ENCODE measurements at places on chromosomes 16 and 17.

DNA sequence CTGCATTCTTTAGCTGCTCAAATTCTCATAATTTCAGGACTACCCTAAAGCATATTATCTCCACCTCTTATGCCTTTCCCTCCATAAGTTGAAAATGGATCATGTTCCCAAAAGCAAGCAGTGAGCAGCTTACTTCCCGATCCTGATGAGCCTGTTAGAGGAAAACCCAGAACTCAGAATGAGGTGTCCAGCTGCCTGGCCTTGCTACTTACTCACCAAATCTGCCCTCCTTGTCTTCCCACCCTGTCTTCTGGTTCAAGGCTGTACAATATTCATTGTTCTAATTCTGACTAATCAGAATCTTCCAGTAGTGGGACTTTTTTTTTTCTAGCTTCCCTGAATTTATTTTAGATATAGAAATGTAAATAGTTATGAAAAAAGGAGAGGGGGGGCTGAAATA lies 10.8 kb downstream of the LYRM1 start:
- DNase-seq: peak; percentile 63

DNA sequence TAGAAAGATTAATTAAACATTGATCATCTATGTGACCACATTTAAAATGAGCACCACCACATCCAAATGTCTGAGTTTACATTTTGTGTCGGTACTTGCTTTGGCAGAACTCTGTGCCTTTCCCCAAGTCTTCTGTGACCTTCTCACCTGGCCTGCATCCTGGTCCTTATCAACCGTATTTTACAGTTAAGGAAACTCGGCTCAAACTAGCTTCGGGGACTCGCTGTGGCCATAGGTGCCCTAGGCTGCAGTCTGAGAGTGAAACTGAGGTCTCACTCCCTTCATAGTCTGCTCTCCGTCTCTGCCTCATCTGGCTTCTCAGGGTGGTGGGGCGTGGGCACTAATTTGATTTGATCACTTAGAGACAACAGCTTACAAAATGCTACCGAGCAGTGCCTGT lies 555.5 kb downstream of the WWOX start:
- DNase-seq: no peak

- no peak for DNase-seq
Observed at GRCh38 chr17:45888392-45888791, 6.0 kb upstream of the MAPT start.

GRCh38 chr17:80427366-80428282 lies 12.7 kb downstream of the ENDOV start:
- no peak for DNase-seq

DNA sequence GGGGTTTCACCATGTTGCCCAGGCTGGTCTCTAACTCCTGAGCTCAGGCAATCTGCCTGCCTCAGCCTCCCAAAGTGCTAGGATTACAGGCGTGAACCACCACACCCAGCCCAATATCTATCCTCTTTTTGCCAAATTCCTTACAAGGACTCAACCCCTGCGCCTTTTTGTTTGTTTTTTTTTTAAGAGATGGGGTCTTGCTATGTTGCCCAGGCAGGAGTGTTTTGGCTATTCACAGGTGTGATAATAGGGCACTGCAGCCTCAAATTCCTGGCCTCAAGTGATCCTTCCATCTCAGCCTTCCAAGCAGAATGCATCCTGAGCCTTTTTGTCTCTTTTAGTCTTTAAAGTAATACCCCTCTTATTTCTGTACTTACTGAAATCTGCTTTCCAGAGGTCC lies 17.0 kb downstream of the SP2 start:
- DNase-seq: no peak

GRCh38 chr17:58991718-58992331 lies 114.9 kb downstream of the TRIM37 start:
- peak; percentile 93 for DNase-seq

GRCh38 chr17:50680126-50680525 lies 27.6 kb downstream of the ANKRD40 start:
- DNase-seq: no peak

GRCh38 chr17:82924812-82925211 lies 85.0 kb upstream of the ZNF750 start:
- no peak for DNase-seq

DNA sequence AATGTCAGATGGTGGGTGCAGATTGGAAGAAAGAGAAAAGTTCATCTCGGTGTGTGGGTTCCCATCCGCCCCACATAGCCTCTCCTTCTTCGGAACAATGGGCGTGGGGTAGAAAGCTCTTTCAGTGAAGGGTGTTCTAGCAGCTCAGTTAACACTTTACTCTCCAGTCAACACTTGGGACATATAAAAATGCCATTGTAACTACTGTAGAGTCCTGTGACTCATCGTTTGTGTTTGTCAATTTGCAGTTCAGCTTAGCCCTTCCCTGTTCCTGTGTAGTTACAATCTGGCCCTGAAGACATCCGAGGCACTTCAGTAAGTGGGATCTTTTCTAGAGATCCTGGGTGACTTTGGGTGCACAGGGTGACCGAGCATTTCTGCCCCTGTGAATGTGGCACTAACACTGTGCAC lies 11.5 kb upstream of the CLEC18C start:
- DNase-seq: no peak

DNA sequence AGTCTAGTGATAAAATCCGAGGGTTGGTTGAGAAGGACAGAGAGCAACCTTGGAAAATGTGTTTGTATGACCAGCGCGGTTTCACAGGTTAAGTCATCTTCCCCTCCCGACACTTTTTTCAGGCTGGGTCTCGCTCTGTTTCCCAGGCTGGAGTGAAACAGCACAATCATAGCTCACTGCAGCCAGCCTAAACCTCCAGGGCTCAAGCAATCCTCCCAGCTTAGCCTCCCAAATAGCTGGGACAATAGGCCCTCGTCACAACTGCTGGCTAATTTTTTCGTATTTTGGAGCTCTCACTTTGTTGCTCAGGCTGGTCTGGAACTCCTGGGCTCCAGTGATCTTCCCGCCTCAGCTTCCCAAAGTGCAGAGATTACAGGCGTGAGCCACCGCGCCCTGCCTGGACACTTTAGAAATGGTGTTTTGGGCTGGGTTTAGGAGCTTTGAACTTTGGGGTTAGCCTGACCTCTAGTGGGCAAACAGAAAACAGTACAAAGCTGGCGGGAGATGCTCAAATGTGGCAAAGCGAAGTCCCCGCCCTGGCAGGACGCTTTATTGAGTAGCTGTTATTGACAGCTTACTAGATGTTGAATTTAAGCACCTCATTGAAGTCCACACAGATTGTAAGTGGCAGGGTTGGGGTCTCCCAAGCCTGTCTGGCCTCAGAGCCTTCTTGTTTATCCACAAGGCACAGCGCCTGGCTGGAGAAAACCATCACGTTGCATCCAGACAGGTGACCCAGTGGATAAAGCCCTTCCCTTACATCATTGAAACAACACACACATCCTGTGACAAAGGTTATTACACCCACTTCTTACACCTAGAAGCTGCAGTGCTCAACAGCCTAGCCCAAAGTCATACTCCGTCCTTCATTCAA lies 34.7 kb upstream of the RBBP6 start:
- DNase-seq: peak; percentile 45

DNA sequence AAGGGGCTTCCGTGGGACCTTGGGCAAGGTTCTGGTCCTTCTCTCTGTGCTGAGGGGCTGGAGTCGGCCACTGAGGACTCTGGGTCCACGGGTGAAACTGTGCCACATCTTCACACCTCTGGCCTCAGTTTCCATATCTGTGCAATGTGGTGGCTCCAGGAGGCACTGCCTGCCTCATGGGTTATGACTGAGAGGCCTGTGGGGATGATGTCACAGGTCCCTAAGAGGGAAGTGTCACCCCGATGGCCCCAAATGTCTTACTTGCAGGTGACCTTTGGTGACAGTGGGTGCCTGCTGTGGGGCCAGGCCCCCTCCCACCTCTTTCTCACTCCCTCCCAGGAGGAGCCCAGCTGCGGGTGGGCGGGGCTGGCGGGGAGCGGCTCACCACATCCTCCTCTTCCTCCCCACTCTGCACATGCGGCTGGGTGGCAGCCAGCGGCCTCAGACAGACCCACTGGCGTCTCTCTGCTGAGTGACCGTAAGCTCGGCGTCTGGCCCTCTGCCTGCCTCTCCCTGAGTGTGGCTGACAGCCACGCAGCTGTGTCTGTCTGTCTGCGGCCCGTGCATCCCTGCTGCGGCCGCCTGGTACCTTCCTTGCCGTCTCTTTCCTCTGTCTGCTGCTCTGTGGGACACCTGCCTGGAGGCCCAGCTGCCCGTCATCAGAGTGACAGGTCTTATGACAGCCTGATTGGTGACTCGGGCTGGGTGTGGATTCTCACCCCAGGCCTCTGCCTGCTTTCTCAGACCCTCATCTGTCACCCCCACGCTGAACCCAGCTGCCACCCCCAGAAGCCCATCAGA lies at the start of gene IL21R:
Gene IL21R, plus strand, starts transcription at position 407 of the 801 bp plus-strand sequence. CDS start 27,898 bp downstream, outside the sequence.
- peak; percentile 88 for DNase-seq

- DNase-seq: no peak
Observed at GRCh38 chr17:16081507-16082087, 82.0 kb downstream of the TTC19 start.

GRCh38 chr17:13346081-13346533 lies 255.6 kb downstream of the HS3ST3A1 start:
- DNase-seq: peak; percentile 95

GRCh38 chr17:67055041-67055443 lies 10.7 kb downstream of the CACNG1 start:
- DNase-seq: no peak

- peak; percentile 34 for DNase-seq
Observed at GRCh38 chr17:61139219-61139618, 260.4 kb upstream of the TBX2 start.

GRCh38 chr16:11499295-11500089 lies 87.2 kb downstream of the LITAF start:
- DNase-seq: no peak

DNA sequence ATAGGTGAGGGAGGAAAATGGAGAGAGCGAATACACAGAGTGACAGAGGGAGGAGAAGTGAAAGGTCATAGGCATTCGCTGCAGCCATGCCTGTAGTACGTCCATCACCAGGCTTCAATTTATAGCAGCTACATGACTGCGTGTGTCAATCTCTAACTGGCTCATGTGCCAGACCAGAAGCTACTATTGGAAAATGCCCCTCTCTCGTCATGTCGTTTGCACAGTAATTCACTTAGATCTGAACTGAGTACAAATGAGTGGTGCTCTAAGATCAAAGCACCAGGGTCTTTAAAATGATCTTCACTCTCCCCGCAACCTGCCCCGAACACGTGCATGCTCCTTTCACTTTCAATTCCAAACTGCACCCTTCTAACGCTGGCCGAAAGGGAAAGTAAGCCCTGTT lies 51.3 kb downstream of the ADCY9 start:
- DNase-seq: no peak

- peak; percentile 4 for DNase-seq
Observed at GRCh38 chr17:13030459-13031300, 12.9 kb upstream of the ELAC2 start.

DNA sequence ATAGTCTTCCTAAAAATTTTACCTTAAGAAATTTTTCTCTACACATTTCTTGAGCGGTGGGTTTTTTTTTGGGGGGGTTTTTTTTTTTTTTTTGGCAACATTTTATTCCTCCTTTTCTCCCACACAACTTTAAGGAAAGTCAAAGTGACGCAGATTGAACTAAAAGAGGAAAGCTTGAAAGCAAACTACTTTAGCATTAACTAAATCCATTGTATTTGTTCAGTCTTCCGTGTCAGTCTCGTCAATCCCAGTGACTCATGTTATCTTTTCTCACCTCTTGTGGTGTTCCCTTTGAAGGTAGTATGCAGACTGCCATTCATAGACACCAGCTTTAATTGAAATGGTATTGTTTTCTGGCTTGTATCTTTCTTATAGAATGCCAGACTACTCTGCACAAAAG lies 39.3 kb downstream of the TADA2A start:
- DNase-seq: peak; percentile 88

DNA sequence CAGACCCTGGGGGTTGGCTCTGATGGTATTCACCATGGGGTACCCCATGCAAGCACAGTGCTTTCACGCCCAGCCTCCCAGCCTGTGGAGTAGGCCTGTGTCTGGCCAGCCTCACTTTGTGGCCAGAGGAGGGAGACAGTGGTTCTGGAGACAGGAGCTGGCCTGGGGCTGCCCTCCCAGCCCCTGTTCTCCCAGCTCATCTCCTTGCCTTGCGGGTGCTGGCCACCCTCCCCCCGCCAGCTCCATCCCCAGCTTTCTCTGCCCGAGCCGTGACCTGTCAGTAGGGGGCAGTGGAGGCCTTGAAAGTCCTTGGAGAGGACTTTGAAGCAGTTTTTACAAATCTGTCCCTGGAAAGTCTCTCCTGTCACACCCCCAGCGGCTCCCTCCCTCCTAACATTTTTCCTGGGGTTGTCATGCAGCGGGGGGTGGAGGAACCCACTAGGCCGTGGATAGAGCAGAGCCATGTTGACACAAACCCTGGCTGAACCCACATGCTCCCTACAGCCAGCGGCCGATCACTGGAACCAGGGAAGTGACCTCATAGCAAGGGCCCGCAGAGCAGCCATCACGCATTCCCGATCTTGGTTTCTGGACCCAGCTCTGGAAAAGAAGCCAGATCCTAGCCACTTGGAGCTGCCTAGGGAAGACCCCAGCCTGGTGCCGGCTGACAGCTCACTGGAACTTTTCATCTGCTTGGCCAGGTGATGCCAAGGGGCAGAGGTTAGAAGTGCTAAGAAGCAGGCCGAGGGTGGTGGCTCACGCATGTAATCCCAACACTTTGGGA lies 289.4 kb downstream of the SEC14L1 start:
- peak; percentile 98 for DNase-seq

- DNase-seq: no peak
Observed at GRCh38 chr17:721540-721937, 6.9 kb upstream of the VPS53 start.

GRCh38 chr17:718075-718474 lies 3.4 kb upstream of the VPS53 start:
- DNase-seq: no peak

DNA sequence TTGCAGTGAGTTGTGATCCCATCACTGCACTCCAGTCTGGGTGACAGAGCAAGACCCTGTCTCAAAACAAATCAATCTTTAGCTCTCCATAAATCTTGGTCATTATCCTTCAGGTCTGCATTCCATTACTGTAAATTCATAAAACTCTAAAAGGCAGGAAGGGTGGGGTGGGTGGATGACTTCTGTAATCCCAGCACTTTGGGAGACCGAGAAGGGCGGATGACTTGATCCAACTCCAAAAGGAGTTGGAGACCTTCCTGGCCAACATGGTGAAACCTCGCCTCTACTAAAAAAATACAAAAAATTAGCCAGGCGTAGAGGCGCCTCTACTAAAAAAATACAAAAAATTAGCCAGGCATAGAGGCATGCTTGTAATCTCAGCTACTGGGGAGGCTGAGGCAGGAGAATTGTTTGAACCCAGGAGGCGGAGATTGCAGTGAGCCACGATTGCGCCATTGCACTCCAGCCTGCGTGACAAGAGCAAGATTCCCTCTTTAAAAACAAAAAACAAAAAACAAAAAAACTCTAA lies 2.2 kb upstream of the UBE2Z start:
- no peak for DNase-seq

GRCh38 chr17:82551779-82552457 lies 32.4 kb downstream of the FOXK2 start:
- peak; percentile 20 for DNase-seq

- DNase-seq: peak; percentile 35
Observed at GRCh38 chr17:5031365-5032082, 3.7 kb downstream of the SLC52A1 start.

- no peak for DNase-seq
Observed at GRCh38 chr16:79685871-79686270, 85.3 kb upstream of the MAF start.
